Activated effector memory CD4-positive, alpha-beta T cell treated with Interleukin-2 at 50 U/mL for 16 hours (primary cell): ENCODE measurements at places on chromosomes 16 and 17.

DNA sequence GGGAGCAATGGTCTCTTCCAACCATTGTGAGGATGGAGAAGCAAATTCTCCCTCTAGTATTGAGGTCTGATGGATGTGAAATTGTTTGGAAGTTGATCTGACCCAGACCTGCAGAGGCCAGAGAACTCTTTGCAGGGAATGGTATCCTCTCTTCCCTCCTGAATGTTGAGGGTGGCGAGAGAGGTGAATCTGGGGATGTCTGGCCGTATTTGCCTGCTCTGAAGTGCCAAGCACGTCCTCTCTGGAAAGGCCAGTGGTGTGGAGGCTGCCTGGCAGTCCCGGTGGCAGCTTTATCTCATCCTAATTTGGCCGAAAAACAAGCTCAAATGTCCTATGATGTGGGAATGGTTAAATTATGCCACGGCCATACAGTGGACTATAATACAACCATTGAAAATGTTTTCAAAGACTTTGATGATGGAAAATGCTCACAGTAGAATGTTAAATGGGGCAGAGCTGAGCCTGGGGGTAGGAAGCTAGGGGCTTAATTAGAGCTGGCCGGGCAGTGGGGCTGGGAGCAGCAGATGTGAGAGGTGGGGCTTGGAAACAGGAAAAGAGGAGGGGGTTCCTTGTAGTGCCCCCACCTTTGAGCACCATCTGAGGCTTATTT is 30.8 kb downstream of the WSCD1 start:
- no peak for DNase-seq

- DNase-seq, result no peak
These were observed 378.0 kb upstream of the CA10 start for GRCh38 chr17:52536489-52536888.

- no peak for DNase-seq
These were observed 11.4 kb downstream of the MARVELD3 start for GRCh38 chr16:71637398-71637797.

DNA sequence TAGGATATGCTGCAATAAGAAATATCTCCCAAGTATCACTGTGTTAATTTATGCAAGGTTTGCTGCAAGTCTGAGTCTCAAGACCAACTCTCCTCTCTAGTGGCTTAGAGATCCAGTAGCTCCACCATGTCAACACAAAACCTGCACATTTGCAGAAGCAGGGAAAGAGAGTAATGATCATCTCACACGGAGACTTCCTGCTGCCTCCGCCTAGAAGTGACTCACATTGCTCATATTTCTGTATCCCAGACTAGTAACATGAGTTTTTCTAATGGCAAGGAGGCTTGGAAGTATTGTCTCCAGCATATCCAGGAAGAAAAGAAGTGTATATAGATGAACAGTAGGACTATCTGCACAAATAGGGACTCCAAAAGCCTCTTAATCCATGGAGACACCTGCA is 15.0 kb upstream of the IRX6 start:
- DNase-seq, result no peak

GRCh38 chr16:5477251-5477650 is 379.7 kb upstream of the EEF2KMT start:
- DNase-seq, result no peak
